ENCODE measurements at places on chromosomes 6 and 20. TPM values are rescaled to one million over a fixed set of nuclear protein-coding genes. Genes with fewer than 3 reads are reported as not detected.

The HDGFL1 gene
- total RNA-seq, result not detected

The MYL9 gene
- total RNA-seq, result 22.8 TPM

The GPR63 gene
- total RNA-seq, result 0.05 TPM

The ISM1 gene
- 3.1 TPM for total RNA-seq

The RIMS1 gene
- not detected for total RNA-seq

The NPBWR2 gene
- total RNA-seq, result not detected

The SYCP2L gene
- total RNA-seq, result 0.43 TPM

The ZFP57 gene
- not detected for total RNA-seq

The LY6G6D gene
- total RNA-seq, result not detected

The LY6G6F gene
- not detected for total RNA-seq

The CYP39A1 gene
- 35.9 TPM for total RNA-seq

The RIPOR3 gene
- total RNA-seq, result 20.1 TPM

The DEFB132 gene
- 0.15 TPM for total RNA-seq

The TGM3 gene
- total RNA-seq, result 0.25 TPM

The BHLHE23 gene
- not detected for total RNA-seq

The TAGAP gene
- total RNA-seq, result 0.45 TPM

The NHLRC1 gene
- 2.8 TPM for total RNA-seq

The GABRR1 gene
- not detected for total RNA-seq

The IRF4 gene
- 1.7 TPM for total RNA-seq

The ABHD16B gene
- total RNA-seq, result not detected

The TRIM10 gene
- 1.9 TPM for total RNA-seq

The NKX2-2 gene
- not detected for total RNA-seq

The ULBP1 gene
- 0.08 TPM for total RNA-seq

The RHAG gene
- 0.38 TPM for total RNA-seq

The RAB44 gene
- 0.08 TPM for total RNA-seq

The FAM83C gene
- total RNA-seq, result not detected

The RGL2 gene
- total RNA-seq, result 19.7 TPM

The VGLL2 gene
- total RNA-seq, result not detected

The OOEP gene
- 0.18 TPM for total RNA-seq

The SLC52A3 gene
- total RNA-seq, result 0.18 TPM

Data from left lobe of liver (tissue), 2 donors.